ENCODE measurements at places on chromosomes 12 and 14.
A peak's percentile ranks its signal among the peaks of the same experiment; 100 is the strongest.

DNA sequence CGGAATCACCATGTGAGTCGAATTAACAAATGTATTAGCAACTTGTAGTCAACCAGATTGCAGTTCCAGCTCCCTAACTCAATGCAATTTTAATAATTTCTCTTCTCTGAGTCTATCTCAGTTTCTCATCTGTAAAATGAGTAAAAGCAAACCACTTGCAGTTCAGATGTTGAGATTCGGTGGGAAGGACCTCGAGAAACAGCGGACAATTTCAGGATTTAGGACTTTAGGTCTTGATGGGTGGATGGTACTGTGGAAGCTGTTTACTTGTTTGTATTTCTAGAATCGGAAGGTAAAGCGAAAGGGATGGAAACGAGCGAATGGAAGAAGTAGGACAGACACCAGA lies 510 bp upstream of the TTC8 start:
- no peak for DNase-seq

- DNase-seq, result no peak
Observed at GRCh38 chr14:22071006-22071405, 397.4 kb upstream of the OR4E1 start.

DNA sequence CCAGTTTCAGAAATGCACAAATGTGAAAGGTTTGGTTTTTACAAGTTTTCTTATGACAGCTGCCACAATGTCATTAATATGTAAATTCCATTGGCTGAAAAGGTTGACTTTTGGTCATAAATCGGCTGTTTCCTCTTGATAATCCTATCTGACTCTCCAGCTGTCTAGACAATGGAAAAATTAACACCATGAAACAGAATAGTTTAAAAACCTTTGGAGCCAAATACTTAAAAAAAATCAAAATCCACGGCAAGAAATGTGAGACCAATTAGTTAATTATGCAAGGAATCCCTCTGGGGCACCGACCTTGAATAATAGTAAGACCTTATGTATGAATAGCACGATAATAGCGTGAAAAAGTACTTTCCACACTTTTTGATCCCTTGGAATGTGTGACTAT lies 138.0 kb downstream of the ZNF664 start:
- DNase-seq, result peak; percentile 9

GRCh38 chr12:102811110-102811737 lies 105.8 kb downstream of the PAH start:
- no peak for DNase-seq

- DNase-seq, result no peak
Observed at GRCh38 chr14:93706360-93706955, 81.8 kb downstream of the PRIMA1 start.

- no peak for DNase-seq
Observed at GRCh38 chr12:31021809-31022494, 51.7 kb upstream of the DDX11 start.

GRCh38 chr12:65823513-65824375 lies 539 bp upstream of the HMGA2 start:
- no peak for DNase-seq

DNA sequence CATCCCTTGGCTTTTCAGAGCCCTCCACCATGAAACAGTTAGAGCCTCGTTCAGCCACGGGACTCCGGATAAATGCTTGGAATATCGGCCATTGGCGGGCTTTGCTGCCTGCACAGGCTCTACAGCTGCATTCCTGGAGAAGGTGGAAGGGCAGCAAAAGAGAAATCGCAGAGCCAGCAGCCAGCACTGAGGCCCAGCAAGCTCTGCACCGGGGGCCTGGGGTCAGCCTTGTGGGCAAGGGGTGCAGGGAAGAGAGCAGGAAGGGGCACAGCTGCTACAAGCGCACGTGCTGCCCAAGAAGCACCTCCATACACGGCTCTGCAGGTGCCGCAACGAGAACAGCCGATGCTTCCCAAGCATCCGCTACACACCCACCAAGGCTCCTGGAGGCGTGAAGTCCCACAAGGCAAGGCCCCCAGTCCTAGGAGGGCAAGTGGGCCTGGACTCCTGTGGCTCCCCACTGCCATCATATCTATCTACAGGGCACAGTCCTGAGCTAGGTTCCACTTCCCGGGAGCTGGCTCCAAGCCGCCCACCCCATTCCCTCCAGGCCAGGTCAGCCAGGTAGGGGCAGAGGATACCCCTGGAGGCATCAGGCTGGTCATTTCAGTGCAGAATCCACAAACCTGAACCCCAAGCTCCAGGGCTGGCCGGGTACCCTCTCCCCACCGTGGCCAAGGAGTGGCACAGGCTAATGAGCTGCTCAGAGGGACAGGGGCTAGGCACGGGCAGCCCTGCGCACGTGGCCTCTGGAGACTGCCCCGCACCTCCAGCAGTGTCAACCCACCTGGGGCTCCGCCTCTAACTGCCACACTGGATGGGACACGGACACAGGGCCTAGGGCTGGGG lies 40.2 kb downstream of the CCNK start:
- DNase-seq, result no peak

DNA sequence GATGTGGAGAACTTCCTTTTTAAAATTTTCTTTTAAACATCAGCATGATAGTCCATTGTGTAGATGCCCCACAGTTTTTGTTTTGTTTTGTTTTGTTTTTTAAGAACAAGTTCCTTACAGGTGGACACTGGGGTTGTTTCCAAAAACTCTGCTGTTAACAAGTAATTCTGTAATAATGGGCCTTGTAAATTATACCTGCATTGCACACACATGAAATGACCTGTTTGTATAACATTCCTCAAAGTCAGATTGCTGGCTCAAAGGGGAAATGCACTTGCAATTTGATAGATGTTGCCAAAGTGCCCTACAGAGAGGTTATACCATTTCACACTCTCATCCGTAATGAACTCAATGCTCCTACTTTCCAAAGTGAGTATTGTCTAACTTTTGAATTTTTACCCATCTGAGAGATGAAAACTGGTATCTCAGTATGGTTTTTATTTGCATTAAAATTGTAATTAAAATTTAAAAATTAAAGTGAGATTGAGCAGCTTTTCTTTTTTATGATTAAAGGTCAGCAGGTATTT lies 89.2 kb downstream of the SPPL3 start:
- DNase-seq, result no peak

- DNase-seq, result no peak
Observed at GRCh38 chr12:13179211-13180074, 17.1 kb upstream of the EMP1 start.

DNA sequence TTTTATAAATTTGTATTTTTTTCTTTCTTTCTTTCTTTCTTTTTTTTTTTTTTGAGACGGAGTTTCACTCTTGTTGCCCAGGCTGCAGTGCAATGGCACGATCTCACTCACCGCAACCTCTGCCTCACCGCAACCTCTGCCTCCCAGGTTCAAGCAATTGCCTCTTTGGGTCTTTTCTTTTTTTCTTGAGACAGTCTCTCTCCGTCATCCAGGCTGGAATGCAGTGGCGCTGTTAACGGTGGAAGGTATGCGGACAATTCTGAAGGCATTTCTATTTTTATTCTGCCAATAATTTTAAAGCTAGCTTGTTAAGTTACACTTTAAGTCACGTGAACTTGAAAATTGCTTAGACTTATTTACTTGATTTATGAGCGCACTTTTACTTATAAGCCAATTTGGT lies 8.8 kb upstream of the PHC1 start:
- no peak for DNase-seq

DNA sequence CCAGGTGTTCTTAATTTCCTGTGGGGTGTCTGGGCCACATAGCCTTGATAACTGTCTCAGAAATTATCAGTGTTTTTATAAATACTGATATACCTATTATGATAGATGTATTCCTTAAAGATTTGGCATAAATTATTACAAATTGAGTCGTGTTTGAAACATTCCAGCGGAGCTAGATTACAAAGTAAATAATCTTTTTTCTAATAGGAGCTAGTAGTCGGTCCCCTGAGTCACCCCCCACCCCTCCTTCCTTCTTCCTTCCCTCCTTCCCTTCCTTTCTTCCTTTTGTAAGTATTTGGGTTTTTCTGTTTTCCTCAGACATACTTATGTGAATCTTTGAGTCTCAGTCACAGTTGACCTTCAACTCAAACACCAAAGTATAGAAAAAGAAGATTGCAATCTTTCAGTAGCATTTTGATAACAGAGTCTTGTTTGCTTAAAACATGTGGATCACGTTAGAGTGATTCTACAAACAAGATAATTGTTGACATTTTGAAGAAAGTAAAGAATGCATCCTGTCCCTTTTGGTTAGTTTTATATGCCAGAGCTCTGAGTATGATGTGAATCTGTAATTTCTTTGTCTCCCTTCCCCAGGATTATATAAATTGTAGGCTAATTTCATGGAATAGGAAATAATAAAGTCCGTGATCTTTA lies 264.0 kb downstream of the FUT8 start:
- DNase-seq, result no peak

DNA sequence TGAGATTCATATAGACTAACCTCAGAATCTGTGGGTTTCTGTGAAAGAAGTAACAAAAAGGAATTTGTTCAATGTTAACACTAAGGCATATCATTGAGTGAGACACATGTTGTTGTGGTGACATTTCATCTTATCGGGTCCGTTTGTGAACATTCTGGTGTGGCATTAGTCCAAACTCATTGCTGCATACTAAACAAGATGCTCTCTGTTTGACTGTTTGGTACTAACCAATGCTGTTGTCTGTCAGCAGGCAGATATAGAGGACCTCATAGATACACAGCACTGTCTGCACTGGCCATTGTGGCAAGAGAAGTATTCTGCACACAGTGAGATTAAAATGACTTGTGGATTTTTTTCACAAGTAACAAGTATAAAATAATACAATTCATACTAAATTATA lies 41.2 kb downstream of the SLC25A21 start:
- DNase-seq, result no peak

DNA sequence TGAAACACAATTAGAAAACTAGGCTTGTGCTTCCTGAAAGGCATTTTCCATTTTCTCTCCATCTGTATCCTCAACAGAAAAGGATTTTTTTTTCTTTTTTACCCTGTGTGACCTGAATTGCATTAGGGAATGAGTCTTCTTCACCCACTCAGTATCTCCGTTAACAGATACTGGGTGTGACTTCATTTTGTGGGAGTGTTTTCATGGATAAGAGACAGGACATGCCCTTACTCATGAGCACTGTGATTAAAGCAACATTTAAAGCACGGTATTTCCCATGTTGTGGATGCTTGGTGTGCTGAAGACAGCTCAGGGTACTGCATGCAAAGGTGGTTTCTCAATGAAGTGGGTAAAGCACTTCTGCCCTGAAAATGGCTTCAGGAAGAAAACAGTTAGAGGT lies 1397.3 kb upstream of the TMEM132C start:
- no peak for DNase-seq

- DNase-seq, result no peak
Observed at GRCh38 chr14:93007225-93007997, 84.5 kb downstream of the CHGA start.

Measured in NCI-H524 treated with DMSO at 0.1 percent for 48 hours (cell line).